ENCODE measurements at places on chromosomes 3 and 15.

- no peak for DNase-seq
These were observed 59.1 kb downstream of the IQSEC1 start for GRCh38 chr3:13013994-13014754.

- no peak for DNase-seq
These were observed 25.2 kb downstream of the OXNAD1 start for GRCh38 chr3:16290007-16290826.

- DNase-seq, result no peak
These were observed 767.1 kb downstream of the IGSF11 start for GRCh38 chr3:118267588-118267987.

- DNase-seq, result no peak
These were observed 240.5 kb upstream of the HES1 start for GRCh38 chr3:193895409-193895808.

- DNase-seq, result no peak
These were observed 67.8 kb downstream of the LINGO1 start for GRCh38 chr15:77564938-77565337.

- no peak for DNase-seq
These were observed 534.4 kb downstream of the ZNF385D start for GRCh38 chr3:21216598-21216997.

GRCh38 chr15:69603369-69604071, 150.9 kb downstream of the RPLP1 start:
- no peak for DNase-seq

- DNase-seq, result no peak
These were observed 12.7 kb downstream of the GPR156 start for GRCh38 chr3:120272286-120272685.

DNA sequence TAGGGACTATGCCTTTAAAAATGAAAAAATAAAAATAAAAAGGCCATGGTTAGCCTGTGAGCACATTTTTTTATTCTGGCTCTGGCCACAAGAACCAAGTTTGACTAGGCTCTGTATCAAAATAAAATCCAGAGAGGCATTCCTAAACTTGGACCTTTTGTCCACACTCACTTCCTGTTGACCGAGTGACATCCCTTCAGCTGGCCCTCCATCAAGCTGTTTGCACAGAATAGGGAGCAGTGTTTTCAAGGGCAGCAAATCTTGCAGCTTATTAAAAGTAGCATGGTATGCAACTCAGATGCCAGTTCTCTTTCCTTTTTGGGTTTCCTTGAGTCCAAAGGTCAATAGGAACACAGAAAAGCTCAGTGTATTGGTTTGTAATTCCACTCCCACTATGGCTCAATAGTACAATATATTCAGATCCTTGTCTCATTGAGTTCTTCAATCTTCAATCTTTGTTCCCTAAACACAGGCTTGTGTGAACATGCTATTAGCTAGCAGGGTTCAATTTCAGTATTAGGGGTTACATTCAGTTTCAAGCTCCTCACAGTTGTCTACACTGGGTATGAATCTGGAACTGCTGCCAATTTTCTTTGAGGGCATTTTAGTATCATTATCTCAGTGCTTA, 244.5 kb downstream of the RBMS3 start:
- no peak for DNase-seq

DNA sequence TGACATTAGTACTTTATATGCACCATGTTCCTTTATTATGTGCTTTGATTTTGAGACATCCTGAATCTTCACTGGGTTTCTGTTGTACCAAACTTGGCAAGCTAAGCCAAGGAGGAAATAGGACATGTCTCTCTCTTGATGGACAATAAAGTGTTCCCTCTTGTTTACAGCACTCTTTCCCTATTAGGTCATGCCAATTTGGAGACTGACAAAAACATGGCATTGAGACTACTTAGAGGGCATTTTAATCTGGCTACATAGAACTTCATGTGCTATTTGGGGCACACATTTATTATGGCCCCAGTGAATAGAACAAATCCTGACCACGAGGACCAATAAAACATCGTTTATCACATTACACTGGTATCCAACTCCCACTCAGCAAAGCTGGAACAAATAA, 85.3 kb upstream of the TNFSF10 start:
- DNase-seq, result no peak

DNA sequence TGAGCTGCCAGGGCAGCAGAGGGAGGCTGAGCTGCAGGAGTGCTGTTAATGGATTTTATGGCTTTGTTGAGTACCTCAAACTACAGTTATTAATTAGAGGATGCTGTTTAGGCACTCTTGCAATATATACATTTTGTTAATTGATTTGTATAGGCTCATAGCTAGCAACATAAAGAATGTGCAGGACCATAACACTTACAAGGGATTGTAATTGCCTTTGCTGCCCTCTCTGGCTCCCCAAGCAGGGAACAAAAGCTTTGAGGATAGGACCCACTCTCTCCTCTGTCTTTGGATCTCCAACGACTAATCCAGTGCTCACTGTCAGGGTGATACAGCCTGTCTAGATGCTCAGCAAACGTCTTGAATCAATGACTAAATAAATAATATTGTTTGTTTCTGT, 1.2 kb upstream of the CLSTN2 start:
- DNase-seq, result no peak

GRCh38 chr3:53957831-53958230, 66.2 kb upstream of the SELENOK start:
- DNase-seq, result no peak

GRCh38 chr3:164235289-164236028, 842.8 kb downstream of the SI start:
- DNase-seq, result no peak

GRCh38 chr3:56219894-56220805, 248.1 kb downstream of the ERC2 start:
- no peak for DNase-seq

DNA sequence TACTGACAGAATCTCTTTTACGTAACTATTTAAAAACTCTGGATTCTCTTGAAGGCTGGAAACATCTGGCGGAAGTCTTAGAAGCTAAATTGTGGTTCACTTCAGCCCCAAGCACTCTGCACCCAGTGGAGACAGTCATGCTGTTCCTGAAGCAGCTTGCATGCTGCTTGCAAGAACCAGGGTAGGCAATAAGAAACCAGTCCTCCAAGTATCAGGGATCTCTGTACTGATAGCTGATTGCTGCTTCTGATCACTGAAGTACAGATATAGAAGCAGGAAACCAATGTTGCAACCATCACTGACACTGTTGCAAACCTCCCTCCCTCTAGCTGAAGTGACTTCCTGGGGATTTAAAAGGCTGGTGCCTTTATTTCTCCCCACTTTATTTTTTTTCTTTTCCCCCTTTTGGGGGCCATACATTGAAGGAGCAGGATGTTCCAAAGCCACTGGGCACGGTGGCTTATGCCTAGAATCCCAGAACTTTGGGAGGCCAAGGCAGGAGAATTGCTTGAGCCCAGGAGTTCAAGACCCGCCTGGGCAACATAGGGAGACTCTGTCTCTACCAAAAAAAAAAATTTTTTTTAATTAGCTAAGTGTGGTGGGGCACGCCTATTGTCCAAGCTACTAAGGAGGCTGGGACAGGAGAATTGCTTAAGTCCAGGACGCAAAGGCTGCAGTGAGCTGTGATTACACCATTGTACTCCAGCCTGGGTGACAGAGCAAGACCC, 15.3 kb downstream of the SPCS1 start:
- DNase-seq, result no peak

- DNase-seq, result no peak
These were observed 783.3 kb upstream of the CADM2 start for GRCh38 chr3:84175449-84175848.

DNA sequence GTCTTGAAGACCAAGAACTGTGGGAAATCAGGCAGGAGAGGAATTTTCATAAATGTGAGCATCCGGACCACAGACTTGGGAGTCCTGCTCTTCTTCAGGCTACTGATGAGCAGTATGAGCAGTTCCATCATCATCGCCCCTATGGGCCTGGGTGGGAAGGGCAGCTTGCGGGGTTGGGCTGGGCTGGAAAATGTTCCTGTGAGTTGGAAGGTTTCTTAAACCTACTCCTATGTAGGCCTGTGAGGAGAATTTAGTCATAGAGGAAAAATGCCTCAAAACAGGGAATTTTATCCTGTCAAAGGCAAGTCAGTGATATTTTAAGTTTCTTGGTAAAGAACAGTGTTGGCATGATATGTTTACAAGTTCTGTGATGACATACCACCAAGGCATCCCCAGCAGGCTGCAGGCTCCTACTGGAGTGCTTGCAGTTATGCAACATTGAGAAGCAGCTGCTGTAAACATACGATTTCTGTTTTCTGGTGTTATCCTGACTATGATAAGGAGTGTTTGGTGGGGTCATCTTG, 10.3 kb downstream of the MASP1 start:
- no peak for DNase-seq

DNA sequence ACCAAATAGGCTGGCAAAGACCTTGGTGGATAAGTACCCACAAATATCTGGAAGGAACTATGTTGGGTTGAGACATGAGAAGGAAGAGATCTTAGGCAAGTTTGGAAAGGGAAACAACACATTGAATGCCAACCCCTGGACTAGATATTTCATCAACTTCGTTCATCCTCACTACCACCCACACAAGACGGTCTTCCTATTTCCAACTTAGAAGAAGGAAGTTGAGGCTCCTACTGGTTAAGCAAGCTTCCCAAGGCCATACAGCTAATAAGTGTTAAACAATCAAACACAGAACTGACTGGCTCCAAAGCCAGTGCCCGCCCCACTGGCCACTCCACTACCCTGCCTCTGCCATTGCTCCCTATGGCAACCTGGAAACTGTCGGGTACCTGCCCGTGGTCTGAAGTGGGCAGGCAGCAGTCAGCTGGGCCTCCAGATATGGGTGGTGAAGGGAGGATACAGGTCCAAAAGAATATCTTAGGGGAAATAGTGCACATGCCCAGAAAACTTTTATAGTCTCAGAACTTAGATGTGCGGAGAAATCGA, 94.9 kb downstream of the LIPC start:
- DNase-seq, result no peak

- no peak for DNase-seq
These were observed 128.7 kb downstream of the PGPEP1L start for GRCh38 chr15:98878862-98879261.

GRCh38 chr3:129560911-129561594, 18.1 kb downstream of the H1-8 start:
- DNase-seq, result no peak

GRCh38 chr3:10387881-10388609, 67.1 kb upstream of the SEC13 start:
- DNase-seq, result no peak

DNA sequence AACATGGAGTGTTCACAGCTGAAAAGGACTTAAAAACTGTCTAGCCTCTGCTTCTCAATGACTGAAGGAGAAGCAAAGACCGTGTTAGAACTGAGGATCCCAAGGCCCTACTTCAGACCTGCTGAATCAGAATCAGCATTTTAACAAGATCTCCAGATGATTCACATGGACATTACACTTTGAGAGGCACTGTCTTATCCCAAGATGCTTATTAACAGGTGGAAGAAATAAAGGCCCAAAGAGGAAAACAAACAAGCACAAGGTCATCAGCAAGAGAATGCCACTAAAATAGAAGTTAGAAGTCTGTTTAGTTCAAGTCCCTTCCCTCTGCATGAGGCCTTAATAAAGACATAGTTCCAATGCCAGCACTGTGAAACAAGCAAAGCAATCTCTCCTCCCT, 191.4 kb upstream of the BCL6 start:
- DNase-seq, result no peak

DNA sequence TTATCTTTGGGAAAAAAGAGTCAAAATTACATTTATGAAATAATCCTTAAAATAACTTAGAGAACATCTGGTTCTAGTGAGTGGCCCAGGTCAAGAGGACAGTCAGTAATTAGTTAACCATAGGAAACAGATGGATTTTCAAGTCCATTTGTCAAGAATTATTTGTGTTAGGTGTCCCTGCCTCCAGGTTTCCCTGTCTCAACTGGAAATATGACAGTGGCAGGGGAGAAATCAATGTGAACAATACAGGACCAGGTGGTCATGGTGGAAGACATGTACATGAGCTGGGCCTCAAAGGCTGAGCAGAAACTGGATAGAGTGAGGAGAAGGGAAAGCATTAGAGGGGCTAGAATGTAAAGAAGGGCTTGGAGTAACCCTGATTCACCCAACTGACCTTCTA, 372.6 kb downstream of the VPS13C start:
- DNase-seq, result no peak

GRCh38 chr15:99264125-99264524, 12.8 kb downstream of the LRRC28 start:
- DNase-seq, result no peak

GRCh38 chr3:37859908-37860199, 1.8 kb upstream of the CTDSPL start:
- DNase-seq, result no peak

GRCh38 chr3:2517500-2518172, 419.0 kb downstream of the CNTN4 start:
- DNase-seq, result no peak

- no peak for DNase-seq
These were observed 18.1 kb upstream of the P2RY13 start for GRCh38 chr3:151347432-151347831.

DNA sequence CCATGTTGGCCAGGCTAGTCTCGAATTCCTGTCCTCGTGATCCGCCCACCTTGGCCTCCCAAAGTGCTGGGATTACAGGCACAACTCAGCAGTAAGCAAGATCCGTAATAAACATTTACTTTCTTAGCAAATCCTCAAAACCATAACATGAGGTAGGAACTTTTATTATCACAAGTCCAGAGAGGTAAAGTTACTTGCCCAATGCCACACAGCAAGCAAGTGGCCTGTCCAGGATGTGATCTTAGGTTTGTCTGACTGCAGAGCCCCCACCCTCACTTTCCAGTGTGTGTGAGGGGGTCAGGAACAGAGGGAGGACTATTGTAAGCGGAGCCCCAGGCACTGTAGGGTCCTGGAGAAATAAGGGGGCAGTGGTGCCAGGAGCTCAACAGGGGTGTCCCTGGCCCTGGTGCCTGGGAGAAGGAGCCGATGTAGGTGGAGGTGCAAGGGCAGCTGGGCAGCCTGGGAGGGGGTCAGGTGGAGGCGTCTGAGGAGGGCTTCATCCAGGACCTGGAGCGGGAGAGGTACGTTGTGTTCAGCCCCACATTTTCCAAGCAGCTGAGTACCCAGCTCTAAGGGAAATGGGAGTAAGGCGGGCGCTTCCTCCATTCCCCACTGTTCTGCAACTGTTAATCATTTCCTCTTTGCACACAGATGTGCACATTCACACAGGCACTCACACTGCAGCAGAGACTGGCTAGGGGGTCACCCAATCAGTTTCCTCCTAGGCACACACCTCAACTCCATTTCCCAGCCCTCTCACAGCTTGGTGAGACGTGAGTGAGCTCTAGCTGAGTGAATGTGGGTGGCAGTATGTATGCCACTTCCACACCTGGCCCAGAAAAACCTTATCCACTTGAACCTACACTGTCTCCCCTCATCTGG, 5.9 kb downstream of the RPUSD3 start:
- no peak for DNase-seq
